Stimulated activated CD8-positive, alpha-beta memory T cell treated with anti-CD3 and anti-CD28 coated beads, Interleukin-2, amount 100 ng/mL, for 48 hours (primary cell): ENCODE measurements at places on chromosomes 4 and X.

GRCh38 chrX:31872007-31872406 lies 800.2 kb upstream of the FTHL17 start:
- no peak for DNase-seq

DNA sequence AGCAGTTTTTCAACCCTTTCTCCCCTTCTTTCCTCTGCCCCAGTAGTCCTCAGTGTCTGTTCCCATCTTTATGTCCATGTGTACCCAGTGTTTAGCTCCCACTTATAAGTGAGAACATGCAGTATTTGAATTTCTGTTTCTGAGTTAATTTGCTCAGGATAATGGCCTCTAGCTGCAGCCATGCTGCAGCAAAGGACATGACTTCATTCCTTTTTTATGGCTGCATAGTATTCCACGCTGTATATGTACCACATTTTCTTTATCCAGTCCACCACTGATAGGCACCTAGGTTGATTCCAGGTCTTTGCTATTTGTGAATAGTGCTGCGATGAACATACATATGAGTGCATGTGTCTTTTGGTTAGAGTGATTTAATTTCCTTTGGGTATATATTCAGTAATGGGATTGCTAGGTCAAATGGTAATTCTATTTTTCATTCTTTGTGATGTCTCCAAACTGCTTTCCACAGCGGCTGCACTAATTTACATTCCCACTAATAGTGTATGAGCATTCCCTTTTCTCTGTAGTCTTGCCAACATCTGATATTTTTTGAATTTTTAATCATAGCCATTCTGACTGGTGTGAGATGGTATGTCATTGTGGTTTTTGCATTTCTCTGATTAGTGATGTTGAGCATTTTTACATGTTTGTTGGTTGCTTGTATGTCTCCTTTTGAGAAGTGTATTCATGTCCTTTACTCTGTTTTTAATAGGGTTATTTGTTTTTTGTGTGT lies 54.6 kb upstream of the ANK2 start:
- DNase-seq, result no peak

DNA sequence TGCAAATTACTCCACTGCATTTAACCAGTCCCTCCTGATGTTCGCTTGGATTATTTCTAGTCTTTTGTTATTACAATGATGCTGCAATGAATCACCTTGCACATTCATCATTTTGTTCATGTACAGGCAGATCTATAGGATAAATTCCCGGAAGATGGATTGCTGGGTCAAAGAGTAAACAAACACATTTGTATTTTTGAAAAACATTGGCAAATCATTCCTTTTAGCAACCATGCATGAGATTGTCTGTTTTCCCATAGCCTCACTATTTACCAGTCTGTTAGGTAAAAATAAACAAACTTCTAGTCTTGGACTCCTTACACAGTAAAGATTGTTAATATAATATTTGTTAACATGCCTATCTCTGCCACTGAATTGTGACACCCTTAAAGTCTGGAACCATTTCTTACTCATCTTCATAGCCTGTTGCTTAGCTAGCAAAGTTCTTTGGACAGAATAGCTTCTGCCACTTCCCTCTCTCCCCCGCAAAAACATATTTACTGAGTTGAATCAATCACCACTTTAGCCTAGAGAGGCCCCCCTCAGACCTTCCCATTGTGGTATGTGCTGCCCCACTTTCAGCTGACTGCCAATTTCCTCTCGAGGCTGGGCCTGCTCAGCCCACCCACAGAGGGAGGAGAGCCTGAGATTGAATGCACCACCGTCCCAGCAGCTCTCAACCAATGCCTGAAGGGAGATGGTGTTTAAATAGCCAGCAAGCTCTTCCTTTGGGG lies 108.4 kb upstream of the ATXN3L start:
- peak; percentile 4 for DNase-seq

DNA sequence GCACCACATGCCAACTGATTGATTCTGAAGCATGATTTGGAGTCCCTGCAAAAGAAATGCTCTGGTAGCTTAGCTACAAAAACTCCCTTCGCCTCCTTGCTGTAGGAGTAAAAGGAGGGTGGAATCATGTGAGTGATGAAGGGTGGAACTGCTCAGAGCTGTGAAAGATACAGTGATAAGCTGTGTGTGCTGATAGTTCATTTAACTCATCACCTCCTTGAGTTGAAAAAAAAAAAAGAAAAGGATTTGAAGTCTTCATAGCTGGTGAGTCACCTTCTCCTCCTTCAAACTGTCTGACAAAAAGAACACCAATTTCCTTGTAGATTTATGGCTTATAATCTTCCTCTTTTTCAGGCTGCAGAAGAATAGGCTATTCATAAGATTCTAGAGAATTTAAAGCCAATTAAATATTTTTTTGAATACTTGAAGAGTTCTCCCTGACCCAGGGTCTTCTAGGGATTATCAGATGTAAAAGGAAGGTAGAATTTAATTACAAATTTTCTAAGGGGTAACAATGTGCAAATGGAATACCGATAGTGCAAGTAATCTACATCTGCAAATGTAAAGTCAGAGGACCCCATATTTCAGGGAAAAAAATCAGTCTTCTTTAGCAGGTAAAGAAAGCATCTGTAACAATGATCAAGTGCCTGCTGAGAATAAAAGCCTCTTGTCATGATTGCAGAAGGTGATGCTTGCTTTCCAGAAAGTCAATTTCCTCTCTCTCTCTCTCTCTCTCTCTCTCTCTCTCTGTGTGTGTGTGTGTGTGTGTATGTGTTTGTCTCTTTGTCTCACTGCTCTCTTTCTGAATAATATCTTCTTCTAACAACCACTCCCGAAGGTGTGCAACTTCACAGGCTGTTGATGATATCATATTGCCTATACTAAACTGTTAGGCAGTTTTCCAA lies 208.8 kb upstream of the VEGFC start:
- no peak for DNase-seq

GRCh38 chrX:96650023-96650422 lies 34.6 kb upstream of the DIAPH2 start:
- no peak for DNase-seq

DNA sequence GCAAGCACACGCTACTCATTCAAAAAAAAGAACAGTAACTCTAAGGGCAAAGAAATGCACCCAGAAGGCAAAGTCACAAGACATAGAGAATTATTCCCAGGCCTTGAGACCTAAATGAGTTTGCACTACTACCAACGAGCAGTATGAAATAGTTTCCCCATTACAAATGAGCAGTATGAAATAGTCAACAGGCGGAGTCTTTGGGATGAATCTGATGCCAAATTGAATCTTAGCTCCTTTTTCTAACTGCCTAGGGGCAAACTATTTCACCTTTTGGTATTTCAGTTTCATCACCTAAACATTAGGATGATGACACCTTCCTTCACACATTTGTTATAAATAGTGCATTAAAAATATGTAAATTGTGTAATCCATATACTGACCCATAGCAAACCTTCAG lies 213.0 kb upstream of the FAT4 start:
- no peak for DNase-seq
